ENCODE measurements at places on chromosomes 5 and 9. TPM values are rescaled to one million over a fixed set of nuclear protein-coding genes. Genes with fewer than 3 reads are reported as not detected.

DNA sequence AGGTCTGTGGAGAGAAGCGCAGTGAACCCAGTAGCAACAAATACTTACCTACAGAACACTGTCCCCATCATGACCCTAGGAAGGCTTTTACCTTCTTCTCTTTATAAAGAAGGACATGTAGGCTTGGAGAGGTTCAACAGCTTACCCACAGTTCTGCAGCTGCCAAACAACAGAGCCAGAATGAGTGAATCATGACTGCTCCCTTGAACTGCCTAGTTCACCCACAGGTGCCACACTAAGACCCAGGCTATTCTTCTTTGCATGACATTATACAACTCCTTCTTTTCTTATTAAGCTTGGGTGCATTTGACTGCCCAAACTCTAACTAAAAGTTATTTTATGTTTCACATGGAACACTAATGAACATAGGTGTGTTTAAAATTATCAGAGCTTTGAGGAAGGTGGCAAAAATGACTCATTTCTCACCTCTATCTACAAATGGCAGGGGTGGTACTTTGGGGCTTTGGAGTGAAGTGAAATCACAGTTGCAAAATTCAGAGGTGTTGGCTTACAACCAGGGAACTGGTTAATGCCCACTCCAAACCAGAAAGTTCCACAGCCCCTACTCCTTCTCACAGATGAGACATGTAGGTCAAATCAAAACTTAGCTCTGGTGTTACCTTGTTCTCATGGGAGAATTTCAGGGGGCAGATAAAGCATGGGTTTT lies 201.6 kb downstream of the SEMA6A start:
- H3K4me3 ChIP-seq: no peak overlapping the region
- H3K27ac ChIP-seq: no peak overlapping the region
- H3K36me3 ChIP-seq: no peaks in the 10 kb centered on the region
- peaks cover 4% of the 10 kb centered on the region for H3K4me1 ChIP-seq
- no peak for DNase-seq
- no peaks in the 10 kb centered on the region for H3K27me3 ChIP-seq

DNA sequence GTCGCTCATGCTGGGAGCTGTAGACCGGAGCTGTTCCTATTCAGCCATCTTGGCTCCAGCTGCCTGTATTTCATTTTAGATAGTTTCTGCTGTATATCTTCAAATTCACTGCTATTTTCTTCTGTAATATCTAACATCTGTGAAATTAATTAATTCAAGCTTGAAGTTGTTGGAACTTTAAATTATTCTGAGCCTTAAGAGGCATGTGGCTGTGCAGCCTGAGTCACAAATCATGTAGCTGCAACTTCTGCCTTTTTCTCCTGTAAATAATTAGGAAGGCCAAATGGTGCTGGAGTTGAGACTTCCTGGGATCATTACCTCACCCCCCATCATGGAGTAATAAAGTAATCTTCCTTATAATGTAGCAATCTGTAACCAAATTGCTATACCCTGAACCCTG lies 183.3 kb upstream of the PCSK5 start:
- no peaks in the 10 kb centered on the region for H3K36me3 ChIP-seq
- H3K4me3 ChIP-seq: no peak overlapping the region
- no peak overlapping the region for H3K27ac ChIP-seq
- no peaks in the 10 kb centered on the region for H3K4me1 ChIP-seq
- peaks cover 3% of the 10 kb centered on the region for H3K27me3 ChIP-seq

- DNase-seq: no peak
- no peak overlapping the region for H3K4me3 ChIP-seq
- no peaks in the 10 kb centered on the region for H3K4me1 ChIP-seq
Measured at GRCh38 chr5:150295172-150295634, 5.6 kb upstream of the CAMK2A start.

DNA sequence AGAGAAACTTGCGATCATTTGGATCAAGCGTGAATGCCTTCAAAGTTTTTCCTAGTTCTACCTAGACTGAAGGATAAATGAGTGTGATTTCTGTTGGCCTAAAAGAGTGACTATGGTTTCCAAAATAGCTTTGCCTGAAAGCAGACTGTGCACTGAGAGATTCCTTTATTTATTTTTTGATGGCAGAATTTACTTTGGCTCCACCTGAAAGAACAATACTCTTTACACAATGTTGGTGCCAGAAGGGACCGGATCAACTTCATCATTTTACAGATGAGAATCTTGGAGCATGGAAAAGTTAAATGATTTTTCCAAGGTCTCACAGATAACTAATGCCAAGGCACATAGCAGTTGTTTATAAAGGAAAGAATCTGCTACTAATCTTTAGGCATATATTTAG lies 199.6 kb downstream of the KCTD16 start:
- DNase-seq: no peak
- H3K4me3 ChIP-seq: no peak overlapping the region
- H3K27me3 ChIP-seq: no peaks in the 10 kb centered on the region

GRCh38 chr9:108786901-108787689 lies 68.7 kb downstream of the ACTL7B start:
- peaks cover 3% of the 10 kb centered on the region for H3K27me3 ChIP-seq
- H3K4me1 ChIP-seq: no peaks in the 10 kb centered on the region
- no peak for DNase-seq
- H3K36me3 ChIP-seq: no peaks in the 10 kb centered on the region
- H3K4me3 ChIP-seq: no peak overlapping the region
- H3K27ac ChIP-seq: no peak overlapping the region

DNA sequence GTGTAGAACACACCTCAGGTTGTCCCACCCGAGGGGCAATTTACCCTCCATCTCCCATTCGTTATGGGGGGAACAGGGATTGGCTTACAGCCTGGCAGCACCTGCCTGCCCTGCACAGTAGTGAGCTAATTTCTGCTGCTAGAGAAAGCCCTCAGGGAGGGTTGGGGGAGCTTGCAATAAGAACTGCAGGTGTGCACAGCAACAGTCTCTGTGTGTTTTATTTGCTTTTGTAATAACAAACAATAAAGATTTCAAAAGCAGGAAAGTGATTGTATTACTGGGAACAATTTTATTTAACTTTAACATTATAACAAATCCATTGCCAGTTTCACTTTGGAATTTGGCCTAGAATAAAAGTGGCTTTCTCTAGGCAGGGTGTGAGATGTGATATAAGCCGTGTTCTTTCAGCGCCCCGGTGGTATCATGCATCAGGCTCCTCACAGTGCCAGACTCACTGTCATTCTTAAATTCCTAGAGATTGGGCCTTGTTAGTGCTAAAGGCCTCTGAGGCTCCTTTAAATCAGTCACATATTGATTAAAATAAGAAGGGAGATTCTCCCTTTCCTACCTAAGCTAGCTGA lies 81.1 kb downstream of the RMI1 start:
- H3K4me3 ChIP-seq: no peak overlapping the region
- no peaks in the 10 kb centered on the region for H3K36me3 ChIP-seq
- H3K27me3 ChIP-seq: peaks cover 9% of the 10 kb centered on the region
- DNase-seq: no peak

The SPINK13 gene
- total RNA-seq: not detected

Data from activated T-helper 1 cell treated with anti-CD3 and anti-CD28 coated beads, Interleukin-12 subunit alpha, Interleukin-12 subunit beta, Interleukin-2, Interleukin-4 antibody, amounts not matched to agents 30 ng/mL and 10 ng/mL and 1 ng/mL, durations not matched to agents 14 hours and 24 hours and 36 hours (primary cell).